A549 treated with Hydrocortisone at 1 μM for 4 hours (cell line): ENCODE measurements at places on chromosomes 2 and 18. TPM values are rescaled to one million over a fixed set of nuclear protein-coding genes. Genes with fewer than 3 reads are reported as not detected.

The RHBDD1 gene
- total RNA-seq: 6.7 to 10.5 TPM (median 9.5 TPM) in 5 replicates

The GREB1L gene
- 2.2 to 6.4 TPM (median 4.7 TPM) in 5 replicates for total RNA-seq

The SRSF7 gene
- 313 to 438 TPM (median 337 TPM) in 5 replicates for total RNA-seq

The PRKAG3 gene
- total RNA-seq: not detected in 5 replicates

The UGT1A10 gene
- total RNA-seq: 0.08 to 0.09 TPM in 2 of 5 replicates, not detected in the others

The EFHD1 gene
- total RNA-seq: 3.3 to 5.0 TPM (median 4.3 TPM) in 5 replicates

The WDR12 gene
- total RNA-seq: 48.0 to 73.0 TPM (median 67.4 TPM) in 5 replicates

The ABCG8 gene
- 0.01 TPM in 1 of 5 replicates, not detected in the others for total RNA-seq

The CYP20A1 gene
- total RNA-seq: 8.0 to 11.3 TPM (median 9.7 TPM) in 5 replicates
